Hematopoietic multipotent progenitor cell treated with erythropoietin and hydrocortisone succinate and interleukin-3 and kit ligand, for 6 days (in vitro differentiated cells): ENCODE measurements at places on chromosomes 11 and 22.

- DNase-seq, result peak; percentile 48
Observed at GRCh38 chr11:1382831-1383607, 6.7 kb upstream of the BRSK2 start.

GRCh38 chr22:32475468-32476010 is 928 bp downstream of the FBXO7 start:
- peak; percentile 68 for DNase-seq

DNA sequence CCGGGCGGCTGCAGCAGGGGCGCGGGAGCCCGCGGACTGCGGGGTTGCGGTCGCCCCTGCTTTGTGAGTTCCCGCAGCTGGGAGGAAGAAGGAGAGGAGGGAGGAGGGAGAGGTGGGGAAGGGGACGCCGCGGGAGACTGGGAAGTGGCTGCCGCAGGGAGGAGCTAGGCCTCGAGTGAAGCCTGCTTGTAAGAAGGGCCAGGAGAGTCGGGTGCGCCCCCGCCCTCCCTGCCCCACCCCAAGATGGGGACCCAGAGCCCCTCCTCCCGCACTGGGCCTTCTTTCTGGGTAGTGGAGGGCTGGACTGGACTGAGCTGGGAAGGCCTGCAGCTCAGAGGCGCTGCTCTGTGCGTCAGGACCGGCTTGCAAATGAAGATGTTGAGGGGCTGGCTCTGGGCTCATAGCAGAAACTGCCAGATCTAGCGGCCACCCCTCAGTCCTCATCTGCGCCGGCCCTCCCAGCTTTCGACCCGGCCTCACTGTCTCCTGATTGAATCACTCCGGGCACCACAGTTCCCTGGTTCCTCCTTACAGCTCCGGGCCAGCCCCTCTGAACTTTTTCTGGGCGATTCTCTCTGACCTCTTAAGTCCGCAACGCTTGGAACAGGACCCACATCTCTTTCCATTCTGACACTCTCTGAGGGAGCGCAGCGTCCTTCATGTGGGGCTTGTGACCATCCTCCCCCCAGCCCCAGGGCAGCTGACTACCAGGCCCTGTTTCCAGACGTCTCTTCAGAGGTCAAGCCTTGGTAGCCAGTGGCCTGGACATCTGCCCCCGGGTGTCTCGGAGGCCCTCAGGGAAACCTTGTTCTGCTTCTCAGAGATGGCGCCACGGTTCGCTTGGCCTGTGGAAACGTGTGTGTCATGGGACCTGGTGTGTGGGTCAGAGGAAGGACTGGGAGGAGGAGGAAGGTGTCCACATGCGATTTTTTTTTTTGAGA is 21.9 kb downstream of the SERPINH1 start:
- DNase-seq, result peak; percentile 69

GRCh38 chr11:17267576-17267975 is 9.0 kb upstream of the NUCB2 start:
- no peak for DNase-seq

- DNase-seq, result no peak
Observed at GRCh38 chr11:84580428-84580827, 1046.7 kb downstream of the DLG2 start.

GRCh38 chr22:17920145-17920605 is 104.2 kb downstream of the MICAL3 start:
- DNase-seq, result peak; percentile 90

DNA sequence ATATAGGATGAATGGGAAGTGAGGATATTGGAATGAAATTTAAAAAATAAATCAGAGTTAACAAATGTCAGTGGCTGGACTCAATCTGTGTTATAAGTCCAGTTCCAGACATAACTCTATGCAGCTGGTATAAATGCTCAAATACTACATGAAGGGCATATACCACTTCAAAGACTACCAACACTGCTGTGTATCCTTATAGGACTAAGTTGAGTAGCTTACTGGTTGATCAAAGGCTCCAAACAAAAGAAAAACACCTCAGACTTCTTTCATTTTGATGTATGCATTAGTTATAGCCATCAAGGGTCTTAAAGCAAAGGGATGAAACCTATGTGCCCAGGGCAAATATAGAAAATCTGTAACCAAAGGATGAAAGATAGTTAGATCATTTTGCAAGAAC is 86.2 kb downstream of the PAK1 start:
- DNase-seq, result no peak

DNA sequence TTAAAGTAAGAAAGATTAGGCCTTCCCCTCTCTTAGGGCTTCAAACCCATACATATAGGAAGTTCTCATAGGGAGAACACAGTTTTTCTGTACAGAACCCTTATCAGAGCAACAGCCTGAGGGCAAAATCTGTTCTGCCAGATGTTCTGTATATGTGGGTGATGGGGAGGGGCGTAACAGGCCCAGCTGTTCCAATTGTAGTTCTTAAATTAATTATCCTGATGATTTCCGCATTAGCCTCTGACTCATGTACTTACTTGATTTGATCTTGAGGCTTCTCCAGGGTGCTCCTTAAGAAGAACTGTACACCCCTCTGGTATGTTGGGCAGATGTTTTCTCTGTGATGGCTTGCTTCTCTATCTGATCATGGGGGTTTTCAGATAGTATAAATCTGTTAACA is 123.1 kb upstream of the C11orf87 start:
- no peak for DNase-seq

GRCh38 chr11:128157423-128158298 is 429.7 kb downstream of the ETS1 start:
- DNase-seq, result peak; percentile 91

DNA sequence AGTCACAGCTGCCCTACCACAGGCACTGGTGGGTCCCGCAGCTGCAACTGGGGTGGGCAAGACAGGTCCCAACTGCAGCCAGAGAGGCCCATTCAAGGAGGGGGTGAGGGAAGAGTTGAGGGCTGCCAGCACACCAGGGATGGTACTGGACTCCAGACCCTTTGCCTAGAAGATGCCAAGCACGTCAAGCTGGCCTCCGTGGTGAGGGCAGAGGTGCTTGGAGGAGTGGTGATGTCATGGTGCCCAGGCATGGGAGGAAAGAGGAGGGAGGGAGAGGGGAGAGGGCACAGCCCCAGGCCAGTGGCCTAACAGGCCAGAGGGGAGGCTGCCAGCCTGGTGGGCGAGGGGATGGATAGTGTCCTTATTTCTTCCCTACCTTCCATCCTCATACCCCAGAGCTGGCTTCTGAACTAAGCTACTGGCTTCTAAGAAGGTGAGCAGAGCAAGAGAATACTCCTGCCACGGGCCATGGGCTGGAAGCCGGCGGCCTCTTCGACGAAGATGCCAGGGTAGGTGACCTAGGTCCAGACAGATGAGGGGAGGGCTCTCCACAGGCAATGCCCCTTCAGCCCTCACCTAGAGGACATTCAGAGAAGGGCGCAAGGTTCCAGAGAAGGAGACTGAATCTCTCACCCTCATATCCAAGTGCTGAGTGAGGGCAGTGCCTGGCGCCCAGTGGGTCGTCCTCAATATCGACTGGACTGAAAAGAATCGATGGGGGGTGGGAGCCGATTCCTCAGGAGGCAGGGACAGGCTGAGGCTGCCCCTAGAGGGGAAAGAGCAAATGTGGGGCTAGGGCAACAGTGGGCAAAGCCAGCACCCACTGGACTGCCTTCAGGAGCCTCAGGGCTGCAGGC is 1.8 kb downstream of the SYT7 start:
- DNase-seq, result no peak

DNA sequence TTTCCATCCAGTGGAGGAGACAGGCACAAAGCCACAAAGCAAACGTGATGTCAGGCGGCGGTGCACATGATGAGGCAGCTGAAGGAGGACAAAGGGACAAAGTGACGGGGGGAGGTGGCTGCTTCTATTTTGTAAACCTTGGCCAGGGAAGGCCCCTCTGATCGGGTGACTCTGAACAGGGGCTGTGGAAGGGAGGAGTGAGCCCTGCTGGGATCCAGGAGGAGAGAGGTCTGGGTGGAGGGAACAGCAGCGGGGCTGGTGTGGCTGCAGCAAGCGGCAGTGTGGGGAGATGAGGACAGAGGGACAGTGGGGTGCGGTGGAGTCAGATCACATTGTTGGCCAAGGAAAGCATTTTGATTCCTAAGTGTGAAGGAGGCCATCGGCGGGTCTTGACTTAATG is 36.7 kb downstream of the SHISAL1 start:
- no peak for DNase-seq

DNA sequence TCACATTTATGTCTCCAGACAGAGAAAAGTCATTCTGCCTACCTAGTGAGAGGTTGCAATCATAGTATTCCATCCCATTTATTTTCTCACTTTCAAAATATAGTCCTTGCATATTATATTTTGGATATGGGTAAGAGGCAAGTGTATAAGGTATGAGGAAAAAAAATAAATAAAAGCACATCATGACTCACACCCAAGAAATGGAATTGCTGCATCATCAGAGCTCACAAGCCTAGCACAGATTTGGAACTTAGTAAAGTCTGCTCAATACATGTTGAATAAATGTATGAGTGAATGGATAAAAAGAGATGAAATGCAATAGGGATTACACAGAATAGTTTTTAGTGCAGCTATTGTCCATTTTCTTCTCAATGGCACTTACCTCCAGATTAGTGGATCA is 2.5 kb upstream of the OR51G1 start:
- no peak for DNase-seq

DNA sequence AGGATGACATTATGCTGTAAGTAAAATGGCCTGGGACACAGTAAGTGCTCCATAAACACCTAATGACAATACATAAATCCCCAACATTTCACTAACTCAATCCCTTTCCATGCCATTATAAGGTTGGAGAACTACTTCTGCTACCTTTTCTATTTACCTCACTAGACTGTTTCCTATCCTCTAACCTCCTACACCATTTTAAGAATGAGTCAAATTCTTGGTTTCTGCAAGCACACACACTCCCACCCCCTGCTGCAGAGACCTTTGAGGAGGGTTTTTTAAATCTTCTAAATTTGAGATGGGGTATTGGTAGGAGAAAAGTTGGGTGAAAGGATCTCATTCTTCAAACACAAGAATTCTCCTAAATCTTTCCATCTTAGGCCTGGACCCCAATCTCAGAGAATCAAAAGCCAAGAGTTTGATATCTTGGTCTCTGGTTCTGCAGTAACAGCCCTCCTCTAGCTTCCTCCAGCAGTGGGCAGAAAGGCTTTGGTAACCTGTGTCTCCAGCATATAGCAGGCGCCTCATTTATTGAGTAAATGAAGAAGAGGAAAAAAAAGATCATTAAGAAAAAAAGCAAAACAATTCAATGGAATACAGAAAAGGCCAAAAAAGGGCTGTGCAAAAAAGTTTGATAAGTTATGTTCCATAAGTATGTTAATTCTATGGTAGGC is 42.3 kb downstream of the SYTL2 start:
- no peak for DNase-seq

DNA sequence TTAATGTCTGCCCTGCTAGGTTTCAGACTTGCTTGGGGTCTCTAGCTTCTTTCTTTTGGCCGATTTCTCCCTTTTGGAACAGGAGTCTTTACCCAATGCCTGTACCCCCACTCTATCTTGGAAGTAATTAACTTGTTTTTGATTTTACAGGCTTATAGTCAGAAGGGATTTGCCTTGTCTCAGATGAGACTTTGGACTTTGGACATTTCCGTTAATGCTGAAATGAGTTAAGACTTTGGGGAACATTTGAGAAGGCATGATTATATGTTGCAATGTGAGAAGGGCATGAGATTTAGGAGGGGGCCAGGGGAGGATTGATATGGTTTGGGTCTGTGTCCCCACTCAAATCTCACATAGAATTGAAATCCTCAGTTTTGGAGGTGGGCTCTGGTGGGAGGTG is 5.1 kb downstream of the KDM4F start:
- no peak for DNase-seq

GRCh38 chr22:39917776-39918495 is 17.1 kb downstream of the GRAP2 start:
- peak; percentile 76 for DNase-seq
